ENCODE measurements at places on chromosomes 11 and 22.

DNA sequence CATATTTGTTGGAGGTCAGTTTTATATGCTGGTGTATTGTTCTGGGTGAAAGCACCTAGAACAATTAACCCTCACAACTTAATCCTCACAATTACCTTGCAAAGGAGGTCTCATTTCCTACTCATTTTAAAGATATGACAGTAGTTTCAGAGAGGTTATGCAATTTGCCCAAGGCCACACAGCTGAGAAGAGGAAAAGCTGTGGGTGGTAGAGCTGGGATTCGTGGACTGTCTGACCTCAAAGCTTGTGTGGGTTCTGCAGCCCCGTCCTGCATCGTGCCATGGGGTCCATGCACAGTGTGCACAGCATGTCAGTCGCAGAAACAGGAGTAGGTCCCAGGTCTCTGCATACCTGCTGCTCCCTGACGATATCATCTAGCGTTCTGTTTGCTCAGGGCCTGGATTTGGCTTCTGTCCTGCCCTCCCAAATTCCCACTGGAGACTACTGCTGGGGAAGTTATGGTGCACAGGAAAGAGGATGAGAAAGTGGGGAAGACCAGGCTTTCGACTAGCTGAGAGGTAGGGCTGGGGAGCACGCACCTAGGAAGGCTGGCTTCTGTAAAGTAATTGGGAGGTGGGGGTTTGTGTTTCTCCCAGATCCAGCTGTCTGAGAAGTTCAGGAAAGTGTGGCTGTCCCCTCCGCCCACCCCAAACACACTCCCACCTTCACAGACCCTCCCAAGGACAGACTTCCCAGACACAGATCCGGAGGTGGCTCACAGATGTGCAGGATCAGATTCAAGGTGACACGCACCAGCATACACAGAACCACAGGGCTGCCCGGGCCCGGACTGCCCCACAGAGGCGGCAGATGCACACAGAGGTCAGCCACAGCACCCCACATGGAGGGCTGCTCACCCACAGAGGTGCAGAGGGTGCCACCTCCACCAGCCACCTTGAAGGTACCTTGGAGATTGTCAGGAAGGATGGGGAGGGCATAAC is 2.0 kb downstream of the BACE1 start:
- no peak for DNase-seq

DNA sequence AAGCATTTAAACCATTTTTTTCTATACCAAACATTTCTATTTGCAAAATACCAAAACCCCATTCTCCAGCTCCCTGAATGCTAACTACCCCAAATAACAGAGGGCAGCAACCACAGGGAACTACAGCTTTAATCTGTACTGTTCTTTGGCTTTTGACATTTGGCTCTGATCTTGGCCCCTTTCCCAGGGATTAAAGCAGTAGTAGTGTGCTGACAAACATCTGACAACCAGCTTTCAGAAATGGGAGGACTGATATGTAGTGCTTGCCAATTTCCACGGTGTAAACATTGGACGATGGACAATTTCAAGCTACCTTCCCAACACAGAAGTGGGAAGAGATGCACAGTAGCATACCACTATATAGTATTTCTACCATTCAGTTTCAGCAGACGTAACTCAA is 88.4 kb upstream of the TEAD1 start:
- DNase-seq = no peak

DNA sequence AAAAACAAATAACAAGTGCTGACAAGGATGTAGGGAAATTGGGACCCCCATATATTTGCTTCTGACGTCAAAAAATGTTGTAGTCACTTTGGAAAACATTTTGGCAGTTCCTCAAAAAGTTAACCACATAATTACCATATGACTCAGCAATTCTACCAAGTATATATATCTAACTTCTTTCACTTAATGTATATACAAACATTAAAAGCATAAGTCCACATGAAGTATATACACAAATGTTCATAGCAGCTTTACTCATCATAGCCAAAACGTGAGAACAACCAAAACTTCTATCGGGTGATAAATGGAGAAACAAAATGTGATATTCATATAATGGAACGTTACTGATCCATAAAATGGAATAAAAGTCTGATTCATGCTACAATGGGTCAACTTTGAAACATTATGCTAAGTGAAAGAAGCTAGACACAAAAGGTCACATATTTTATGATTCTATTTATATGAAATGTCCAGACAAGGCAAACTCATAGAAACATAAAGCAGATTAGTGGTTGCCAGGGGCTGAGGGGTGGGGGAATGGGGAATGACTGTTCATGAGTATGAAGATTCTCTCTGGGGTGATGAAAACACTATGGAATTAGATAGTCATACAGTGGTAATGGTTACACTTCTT is 48.7 kb upstream of the TEAD1 start:
- no peak for DNase-seq

GRCh38 chr11:41306431-41306830 is 153.0 kb downstream of the LRRC4C start:
- no peak for DNase-seq

GRCh38 chr11:19929655-19930054 is 217.0 kb downstream of the NAV2 start:
- DNase-seq = no peak

DNA sequence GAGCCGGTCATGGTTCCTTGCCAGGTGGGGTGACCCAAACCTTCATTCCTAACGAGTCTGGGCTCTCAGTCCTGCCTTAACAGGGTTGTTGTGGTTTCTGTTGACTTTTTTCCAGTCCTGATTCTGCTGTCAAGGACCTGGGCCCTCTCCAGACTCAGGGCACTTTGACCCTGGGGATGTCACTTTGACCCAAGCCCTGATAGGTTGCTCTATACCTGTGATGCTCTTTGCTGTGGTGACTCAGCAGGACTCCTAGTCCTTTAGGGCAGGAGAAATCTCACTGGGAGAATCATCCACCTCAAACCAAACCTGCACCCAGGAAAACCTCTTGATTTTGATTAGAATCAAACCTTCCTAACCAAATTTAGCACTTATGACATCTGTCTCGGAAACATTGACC is 20.5 kb upstream of the MPPED1 start:
- no peak for DNase-seq

All from stimulated activated CD4-positive, alpha-beta T cell treated with anti-CD3 and anti-CD28 coated beads, Interleukin-1b, Interleukin-23, amount 100 ng/mL, for 1 hour (primary cell).